ENCODE measurements at places on chromosomes 16 and 17. TPM values are rescaled to one million over a fixed set of nuclear protein-coding genes. Genes with fewer than 3 reads are reported as not detected.

Gene HSPB9
- total RNA-seq, result not detected

Gene CD300C
- total RNA-seq, result not detected

Gene EME1
- total RNA-seq, result 3.9 TPM

Gene SSTR5
- not detected for total RNA-seq
